ENCODE measurements at places on chromosomes 13 and 19.

DNA sequence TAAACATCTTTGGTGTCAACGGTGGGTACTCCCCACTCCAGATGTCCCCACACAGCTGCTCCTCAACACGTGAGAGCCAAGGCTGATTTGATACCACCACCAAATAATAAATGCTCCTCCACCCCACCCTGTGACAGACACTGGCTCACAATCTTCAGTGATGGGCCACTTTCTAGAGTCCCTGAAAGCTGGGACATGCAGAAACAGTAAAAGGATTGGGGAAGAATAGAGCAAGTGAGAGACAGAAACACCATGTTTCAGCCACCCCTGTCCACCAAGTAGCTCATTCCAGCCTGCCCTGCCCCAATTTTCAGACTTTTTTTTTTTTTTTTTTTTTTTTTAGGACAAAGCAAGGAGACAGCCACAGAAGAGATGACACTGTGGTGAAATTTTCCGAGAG lies 1.6 kb downstream of the SLC46A3 start:
- DNase-seq = no peak

GRCh38 chr19:13154911-13155471 lies 4.8 kb downstream of the IER2 start:
- peak; percentile 55 for DNase-seq

DNA sequence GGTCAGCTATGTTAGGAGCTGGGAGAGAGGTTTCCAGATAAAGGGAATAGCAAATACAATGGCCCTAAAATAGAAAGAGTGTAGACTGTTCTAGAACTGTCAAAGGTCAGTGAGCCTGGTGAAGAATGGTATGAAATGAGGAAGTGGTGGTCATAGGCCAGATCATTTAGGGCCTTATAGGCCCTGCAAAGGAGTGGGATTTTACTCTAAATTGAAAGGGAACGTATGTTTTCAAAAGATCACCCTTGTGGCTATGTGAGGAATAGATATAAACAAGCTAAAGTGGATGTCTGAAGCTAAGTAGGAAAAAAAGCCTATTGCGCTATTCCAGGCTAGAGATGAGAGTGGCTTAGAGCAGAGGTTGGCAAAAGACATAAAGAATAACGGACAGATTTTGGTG lies 70.7 kb upstream of the TDRD3 start:
- no peak for DNase-seq

DNA sequence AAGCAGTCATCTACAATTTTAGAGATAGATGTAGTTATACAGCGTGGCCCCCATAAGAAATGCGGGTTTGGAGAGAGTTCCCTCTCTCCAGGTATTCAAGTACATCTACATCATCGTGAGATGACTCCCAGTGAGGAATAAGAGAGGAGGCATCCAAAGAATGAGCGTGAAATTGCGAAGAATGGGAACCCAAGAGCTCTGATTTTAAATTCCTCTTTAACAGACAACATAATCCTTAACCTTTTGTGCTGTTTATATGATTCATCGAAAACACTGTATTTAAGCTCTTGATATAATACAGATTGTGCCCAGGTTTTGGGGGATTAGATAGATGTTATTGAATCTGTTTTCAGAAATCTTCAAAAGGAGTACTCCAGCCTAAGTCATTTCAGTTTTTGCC lies 161.5 kb downstream of the COG6 start:
- no peak for DNase-seq

DNA sequence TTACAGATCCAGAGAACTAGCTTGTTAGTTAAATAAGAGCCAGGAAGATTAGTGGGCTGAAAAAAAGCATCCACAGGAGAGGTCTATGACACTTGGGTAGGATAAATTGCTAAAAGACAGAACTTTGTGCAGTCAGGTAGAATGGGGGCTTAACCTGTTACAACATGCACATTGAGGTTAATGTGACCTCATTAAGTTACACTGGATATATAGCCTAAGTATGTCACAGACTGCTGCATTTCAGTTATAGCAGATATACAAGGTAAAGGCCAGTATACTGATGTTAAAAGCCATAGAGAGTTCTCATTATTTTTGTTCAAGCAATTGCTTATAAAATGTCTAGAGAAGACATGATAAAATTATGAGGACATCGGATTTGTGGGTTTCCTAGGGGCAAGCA lies 1179.9 kb upstream of the PCDH9 start:
- no peak for DNase-seq

DNA sequence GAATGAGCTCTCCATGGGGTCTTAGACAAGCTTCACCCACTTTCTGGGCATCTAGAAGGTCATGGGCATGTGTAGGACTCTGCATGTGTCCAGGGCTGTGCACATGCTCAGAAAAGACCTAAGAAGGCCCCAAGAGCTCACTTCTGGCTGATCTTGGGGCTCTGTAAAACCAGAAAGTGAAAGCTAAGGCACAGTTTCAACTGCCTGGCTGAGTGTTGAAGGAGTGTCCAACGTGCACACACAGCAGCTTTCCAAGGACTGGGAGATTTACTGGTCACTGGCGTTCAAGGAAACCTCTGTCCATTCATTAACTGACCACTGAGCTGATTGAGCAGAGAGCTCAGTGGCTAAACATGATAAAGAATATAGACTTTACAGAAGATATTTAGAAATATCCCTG lies 137.9 kb downstream of the KATNAL1 start:
- DNase-seq = no peak

GRCh38 chr13:26280295-26280694 lies 26.4 kb downstream of the CDK8 start:
- no peak for DNase-seq

DNA sequence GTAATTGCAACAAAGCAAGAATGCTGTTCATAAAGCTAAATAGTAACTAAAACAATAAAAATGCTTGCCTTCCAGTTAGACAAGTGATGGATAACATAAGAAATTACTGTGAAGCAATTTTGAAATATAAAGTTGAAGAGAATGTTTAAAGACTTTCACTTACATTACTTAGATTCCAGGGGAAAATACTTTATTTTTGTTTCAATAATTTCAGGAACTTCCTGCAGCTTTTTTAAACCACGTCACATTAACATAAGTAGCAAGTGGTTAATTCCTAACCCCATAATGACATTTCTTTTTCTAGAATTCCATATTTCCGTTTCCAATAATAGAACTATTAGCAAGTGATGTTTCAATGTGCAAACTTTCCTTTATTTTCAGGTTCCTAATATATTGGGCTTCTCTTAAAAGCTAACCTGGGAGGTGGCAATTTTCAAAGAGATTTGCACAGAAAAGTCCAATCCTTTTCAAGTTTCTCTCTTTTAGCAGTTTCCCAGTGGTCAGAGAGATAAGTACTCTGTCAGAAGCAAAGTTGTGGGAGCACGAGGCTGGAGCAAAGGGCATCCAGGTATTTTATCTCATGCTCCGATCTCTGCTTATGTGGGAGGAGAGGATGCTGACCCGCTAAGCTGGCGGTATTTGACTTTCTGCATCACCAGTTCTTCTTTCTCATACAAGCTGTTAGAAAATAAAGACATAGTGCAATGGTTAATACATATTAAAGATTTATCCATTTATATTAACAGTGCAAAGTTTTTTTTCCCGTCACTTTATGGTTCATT lies 1025.3 kb downstream of the EFNB2 start:
- no peak for DNase-seq

DNA sequence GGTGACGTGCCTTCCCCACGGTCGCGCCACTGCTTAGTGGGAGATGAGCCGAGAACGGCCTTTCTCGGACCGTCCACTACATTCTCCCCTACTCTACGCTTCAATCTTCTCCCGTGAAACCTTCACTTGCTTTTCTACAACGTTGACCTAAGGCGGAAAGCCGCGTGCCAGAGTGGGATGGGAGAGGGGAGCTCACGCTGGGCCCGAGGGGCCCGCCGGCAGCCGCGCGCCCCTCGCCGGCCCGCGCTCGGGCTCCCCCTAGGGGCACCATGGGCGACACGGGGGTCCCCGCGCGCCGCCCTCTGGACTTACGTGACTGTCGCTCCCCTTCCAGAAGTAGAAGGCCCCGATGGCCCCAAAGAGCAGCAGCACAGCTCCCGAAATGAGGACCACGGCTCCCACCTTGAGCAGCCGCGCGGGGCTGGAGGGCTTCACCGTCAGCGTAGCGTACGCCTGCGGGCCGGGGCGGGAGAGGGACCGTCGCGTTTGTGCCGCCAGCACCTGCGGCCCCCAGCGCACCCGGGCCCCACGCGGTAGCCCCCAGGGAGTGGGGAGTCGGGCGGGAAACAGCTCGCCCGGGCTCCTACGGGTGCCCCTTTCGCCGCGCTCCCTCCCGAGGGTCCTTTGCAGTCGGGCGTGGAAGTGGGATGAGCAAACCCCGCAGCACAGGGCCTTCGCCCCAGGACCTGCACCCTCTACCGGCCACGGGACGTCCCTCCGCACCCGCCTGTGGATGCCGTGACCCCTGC lies 727 bp downstream of the CNMD start:
- DNase-seq = no peak

GRCh38 chr19:44059229-44059628 lies 7.4 kb downstream of the ZNF223 start:
- DNase-seq = no peak

GRCh38 chr13:64480672-64481071 lies 2749.5 kb downstream of the PCDH9 start:
- no peak for DNase-seq

DNA sequence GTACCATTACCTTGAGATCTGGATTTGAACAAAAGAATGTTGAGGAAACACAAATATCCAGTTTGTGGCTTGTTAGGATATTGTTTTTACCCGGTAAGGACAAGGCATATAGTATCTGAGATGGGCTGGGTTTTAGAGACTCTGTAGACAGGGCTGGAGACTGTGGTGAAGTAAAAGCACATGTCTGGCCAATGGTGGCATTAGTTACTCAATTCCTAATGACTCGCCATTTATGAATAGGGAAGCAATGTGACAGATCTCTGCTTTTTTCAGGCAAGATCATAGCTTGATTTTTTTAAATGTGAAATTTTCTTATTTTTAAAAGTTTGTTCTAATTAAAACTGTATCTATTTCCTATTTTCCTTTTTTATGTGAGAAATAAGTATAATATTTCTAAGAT lies 371.1 kb upstream of the SPRY2 start:
- no peak for DNase-seq

DNA sequence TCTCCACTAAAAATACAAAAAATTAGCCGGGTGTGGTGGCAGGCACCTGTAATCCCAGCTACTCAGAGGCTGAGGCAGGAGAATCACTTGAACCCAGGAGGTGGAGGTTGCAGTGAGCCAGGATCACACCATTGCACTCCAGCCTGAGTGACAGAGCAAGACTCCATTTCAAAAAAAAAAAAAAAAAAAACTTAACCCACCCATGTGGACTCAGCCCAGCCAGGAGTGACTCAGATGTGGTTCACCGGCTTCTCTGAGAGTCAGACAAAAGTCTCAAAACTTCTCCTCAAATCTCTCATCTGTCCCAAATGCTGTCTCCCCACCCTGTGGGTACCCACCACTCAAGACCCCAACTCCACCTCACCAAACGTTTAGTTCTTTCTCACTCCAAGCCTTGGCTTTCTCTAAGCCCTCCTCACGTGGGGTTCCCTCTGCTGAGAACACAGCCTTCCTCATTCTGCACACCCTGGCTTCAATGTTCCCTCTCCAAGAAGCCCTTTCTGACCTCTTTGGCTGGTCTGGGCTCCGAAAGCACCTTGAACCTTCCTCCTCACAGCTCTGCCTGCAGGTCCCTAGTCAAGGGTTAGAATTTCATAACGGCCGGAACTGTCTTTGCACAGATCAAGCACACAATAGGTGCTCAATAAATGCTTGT lies 11.1 kb upstream of the RAB3A start:
- DNase-seq = no peak

DNA sequence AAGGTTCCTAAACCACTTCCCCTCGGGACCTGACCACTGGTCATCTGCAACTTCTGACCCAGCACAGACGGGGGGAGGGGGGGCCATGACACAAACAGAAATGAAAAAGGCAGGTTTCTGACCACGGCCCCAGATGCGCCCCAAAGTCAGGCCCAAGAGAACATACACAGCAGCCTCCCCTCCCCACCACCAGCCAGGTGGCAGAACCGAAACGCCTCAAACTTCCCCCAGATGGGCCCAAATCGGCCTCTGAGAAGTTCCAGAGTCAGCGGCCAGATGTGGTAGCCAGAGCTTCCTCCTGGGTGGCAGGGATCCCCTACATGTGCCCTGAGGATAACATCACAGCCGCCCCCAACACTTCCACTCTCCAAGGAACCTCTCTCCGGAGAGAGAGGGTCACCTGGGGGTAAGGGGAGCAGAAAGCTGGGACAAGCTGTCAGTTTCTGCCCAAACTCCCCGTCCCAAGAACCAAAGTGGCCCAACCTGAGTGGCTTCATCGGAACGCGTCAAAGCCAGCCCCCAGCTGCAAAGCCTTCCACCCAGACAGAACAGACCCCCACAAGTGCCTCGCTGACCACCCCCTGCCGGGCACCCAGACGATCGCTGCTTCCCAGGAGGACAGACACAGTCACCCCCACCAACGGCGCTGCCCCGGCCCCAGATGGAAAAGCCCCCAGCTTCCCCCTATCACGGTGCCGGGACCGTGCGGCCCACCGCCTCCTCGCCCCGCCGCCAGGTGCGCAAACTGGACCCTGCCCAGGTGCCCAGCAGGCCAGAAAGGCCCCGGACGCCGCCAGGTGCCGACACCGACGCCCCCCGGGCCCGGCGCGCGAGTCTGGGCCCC lies 800 bp downstream of the ELL start:
- peak; percentile 9 for DNase-seq

DNA sequence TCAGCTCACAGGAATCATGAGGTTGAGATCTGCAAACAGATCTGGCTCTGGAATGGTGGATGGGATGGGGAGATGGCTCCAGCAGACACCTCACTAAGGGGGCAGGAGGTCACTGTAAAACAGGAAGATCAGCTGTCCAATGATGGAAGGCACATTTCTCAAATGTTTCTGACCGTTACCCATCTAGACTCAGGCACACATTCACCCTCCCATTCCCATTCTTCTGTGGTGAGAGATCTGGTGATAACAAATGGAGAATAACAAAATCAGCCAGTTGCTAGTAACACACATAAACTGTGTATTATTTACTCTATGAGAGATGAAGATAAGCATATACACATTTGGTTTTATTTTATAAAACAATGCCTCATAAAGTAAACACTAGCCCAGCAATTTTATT lies 235.9 kb downstream of the TSHZ3 start:
- no peak for DNase-seq

DNA sequence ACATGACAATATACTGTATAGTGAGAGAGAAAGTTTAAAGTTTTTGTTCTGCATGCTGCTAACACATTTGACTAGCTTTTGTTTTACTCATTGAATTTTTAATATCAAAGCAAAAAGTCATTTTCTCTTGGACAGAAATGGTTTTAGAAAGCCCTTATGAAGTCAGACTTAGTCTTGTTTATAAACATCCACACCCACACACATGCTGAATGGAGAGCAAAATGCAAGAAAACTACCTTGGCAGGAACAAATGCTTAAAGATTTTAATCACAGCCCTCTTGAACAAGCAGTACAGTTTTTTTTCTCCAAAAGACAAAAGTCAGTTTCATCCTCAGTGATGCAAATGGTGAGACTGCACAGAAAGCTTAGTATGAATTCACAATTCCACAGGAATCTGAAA lies 25.0 kb downstream of the HSPH1 start:
- no peak for DNase-seq

Data from activated naive CD4-positive, alpha-beta T cell (primary cell).